ENCODE measurements at places on chromosomes 5 and 9.
A peak's percentile ranks its signal among the peaks of the same experiment; 100 is the strongest.

GRCh38 chr5:35924122-35924949 is 14.1 kb downstream of the CAPSL start:
- DNase-seq = no peak

DNA sequence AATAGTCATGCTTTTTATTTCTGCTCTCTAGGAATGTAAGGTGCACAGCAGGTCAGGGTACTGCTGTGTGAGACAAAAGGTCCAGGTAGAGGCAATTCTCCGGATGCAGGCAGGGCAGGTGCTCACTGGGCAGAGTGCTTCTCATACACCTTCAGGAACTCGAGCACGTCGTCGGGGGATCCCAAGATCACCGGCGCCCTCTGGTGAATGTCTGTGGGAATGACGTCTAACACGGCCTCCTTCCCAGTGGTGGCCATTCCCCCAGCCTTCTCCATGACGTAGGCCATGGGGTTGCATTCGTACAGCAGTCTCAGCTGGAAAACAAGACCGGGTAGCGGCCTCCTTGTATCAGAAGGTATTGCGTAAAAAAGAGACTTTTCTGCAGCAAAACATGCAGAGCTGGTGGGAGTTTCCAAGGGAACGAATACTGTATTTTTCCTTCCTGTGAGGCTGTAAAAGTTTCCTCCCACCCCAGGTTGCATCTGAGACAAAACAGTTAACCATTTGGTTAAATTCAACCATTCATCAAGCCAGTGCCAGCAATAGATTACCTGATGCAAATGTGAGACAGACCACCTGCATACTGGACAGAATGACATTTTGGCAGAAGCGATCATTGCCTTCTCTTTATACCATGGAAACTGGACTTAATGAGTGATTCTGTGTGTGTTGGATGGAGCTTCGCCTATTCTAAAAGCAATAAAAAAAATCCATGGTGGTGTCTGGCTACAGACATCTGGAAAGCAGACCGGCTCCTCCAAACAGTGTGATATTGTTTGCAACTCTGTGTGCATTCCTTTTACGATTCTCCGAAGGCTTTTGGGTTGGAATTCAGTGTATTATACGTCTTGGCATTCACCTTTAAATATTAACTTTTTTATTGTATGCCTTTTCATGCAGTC is 9.9 kb upstream of the FBP2 start:
- DNase-seq = peak; percentile 3

DNA sequence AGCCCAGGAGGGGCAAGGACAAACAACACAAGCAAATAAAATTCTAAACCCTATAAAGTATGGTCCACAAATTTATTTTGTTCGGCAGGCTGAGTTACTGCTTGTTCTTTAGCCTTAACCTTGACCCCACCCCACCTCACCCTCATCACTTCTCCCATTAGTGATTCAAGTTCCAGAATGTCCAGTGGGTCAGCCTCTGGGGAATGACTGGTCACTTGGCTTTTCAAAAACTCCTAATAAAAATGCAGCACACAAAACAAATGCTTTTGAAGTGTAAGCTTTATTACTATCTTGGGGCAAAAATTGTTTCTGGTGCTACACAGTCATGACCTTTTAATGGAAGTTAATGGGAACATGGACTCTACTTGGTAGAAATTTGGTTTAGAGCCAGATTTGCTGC is 142.1 kb downstream of the MPDZ start:
- DNase-seq = no peak

- no peak for DNase-seq
Measured at GRCh38 chr9:130453487-130453886, 8.7 kb downstream of the ASS1 start.

- DNase-seq = no peak
Measured at GRCh38 chr5:133888625-133888991, 79.8 kb downstream of the C5orf15 start.

DNA sequence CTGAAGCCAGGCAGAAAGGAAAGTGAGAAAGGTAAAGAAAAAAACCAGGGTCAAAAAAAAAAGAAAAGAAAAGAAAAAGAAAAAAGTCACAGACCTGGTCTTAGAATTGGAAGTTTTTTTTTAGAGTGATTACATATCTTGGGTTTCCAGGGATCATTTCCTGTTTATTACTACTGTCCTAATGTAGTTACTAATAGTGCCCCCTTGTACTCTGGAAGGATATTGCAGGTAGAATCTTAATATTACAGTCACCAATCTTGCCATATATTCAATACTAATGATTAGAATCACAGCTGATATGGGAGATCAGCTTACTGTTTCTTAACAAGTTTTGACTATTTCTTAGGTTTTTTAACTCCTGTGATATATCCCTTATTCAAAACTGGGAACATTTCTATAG is 543.2 kb upstream of the CDH6 start:
- no peak for DNase-seq

DNA sequence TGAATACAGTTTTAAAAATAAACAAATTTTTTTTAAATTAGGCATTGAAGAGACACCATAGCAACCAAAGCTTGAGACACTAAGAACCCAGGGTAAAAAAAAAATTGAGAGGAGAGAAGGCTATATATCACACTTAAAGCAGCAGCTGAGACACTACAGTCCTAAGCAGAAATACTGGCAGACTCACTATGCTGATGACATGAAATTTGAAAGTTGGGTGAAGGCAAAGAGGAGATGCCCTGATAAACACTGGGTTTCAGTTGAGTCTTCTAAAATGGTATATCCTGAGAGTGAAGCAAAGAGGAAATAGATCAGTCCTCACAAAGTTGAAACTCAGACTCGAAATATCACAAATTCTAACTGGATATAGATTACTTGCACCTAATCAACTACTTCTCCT is 419.9 kb upstream of the CDH9 start:
- no peak for DNase-seq

GRCh38 chr5:177134697-177135225 is 1.2 kb downstream of the NSD1 start:
- no peak for DNase-seq

DNA sequence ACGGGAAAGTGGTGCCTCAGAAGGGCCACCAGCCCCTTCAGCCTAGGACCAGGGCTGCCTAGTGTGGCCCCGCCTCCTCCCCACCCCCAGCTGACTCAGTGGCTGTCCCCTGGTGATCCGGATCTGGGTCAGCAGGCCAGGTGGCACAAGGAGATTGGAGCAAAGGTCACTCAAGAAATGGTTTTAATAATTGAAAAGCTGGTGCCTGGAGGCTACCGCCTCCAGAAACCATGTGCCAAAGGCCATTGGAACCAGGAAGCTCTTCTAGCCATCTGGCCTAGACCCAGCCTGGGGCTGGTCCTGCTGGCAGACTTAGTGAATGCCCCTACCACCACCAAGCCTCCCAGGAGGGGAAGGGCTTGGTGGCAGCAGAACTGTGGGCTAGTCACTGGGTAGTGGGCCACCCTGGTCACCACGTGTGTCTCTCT is 1.5 kb downstream of the ST6GALNAC4 start:
- no peak for DNase-seq

DNA sequence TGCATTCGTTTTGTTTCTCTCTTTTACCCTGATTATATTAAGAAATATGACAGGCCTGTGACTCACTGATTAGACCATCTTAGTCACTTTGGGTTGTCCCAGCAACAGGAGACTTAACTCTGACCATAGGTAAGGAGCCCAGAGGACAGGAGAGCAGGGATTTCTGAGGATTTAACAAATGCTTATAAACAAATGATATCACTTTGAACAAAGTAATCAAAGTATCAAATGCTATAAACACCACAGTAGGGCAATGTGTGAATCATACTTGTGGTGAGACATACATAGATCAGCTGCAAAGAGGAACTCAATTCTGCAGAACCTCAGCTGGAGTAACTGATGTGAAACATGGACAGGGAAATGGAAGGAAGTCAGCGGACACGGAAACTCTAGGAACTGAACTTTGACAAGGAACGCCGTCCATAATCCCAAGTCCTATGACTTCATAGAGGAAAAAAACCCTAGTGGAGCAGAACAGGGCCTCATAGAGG is 190.6 kb upstream of the MSX2 start:
- peak; percentile 33 for DNase-seq

DNA sequence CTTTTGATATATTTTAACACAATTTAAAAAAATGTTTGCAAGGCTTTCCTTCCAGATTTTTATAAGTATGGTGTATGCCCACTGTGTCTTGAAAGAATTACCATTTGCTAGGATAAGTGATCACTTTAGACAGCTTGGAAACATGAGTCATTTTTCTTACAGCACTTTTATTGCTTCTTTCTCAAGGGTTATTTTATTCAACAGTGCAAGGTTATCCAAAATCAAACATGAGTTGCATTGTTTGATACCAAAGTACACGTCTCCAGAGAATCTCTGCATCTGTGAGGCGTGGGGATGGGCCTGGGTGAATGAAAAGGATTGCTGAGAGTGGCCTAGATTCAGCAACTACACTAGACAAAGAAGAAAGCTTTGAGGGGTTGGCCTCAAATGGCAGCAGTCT is 329.6 kb downstream of the ADAMTS6 start:
- no peak for DNase-seq

DNA sequence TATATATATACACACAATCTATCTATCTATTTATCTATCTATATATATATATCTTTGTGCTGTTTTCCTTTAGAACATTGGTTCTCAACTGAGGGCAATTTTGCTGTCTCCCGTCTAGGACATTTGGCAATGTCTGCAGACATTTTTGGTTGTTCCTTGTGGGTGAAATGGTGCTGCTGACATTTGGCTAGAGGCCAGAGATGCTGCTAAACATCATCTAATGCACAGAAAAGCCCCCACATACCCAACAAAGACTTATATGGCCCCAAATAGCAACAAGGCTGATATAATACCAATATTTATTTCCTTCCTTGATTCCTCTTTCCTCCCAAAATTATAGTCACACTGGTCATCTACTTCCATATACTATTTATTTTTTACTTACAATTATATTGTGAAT is 197.5 kb downstream of the TRPM3 start:
- no peak for DNase-seq

DNA sequence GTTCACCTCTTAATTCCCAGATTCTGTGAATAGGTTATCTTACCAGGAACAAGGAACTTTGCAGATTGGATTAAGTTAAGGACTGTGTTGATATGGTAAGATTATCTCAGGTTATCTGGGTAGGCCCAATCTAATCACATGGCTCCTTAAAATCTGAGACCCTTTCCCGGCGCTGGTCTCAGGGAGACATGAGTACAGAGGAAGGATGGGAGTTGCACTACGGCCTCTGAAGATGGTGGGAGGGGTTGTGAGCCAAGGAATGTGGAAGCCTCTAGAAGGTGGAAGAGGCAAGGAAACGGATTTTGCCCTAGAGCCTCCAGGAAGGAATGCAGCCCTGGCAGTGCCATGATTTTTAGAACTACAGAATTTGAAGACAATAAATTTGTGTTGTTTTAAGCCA is 95.1 kb downstream of the AK8 start:
- no peak for DNase-seq

- no peak for DNase-seq
Measured at GRCh38 chr9:77851882-77852595, 179.6 kb downstream of the GNAQ start.

DNA sequence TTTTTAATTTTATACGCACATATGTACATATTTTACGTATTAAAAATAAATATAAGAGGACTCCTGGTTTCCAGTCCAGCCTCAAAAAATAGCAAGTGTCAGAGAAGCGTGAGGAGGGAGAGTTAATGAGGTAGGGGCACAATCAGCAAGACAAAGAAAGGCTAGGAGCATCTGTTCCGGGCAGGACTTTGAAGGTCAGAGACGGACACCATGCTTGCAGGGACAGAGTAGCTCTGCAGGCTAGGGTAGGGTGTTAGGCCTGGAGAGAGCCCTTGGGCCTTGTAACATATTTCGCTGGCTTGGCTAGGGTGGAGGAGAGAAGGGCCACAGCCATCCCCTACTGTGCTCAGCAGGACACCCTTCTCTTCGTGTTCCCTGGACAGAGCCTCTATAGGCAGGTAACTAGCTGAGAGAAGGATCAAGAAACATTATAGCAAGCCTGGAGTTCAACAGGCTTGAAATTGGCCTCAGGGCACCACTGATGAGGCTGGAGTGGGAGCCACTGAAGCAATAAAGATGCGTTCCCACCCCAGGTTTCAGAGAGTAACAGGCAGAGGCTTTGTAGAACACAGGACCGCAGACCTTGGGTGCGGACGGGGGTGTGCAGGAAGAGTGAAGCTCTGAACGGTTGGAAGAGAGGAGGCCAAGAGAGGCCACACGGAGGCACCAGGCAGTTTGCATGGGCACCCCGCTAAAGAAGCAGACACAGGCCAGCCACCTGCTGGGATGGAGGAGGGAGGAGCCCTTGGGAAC is 9.7 kb upstream of the IPPK start:
- no peak for DNase-seq

DNA sequence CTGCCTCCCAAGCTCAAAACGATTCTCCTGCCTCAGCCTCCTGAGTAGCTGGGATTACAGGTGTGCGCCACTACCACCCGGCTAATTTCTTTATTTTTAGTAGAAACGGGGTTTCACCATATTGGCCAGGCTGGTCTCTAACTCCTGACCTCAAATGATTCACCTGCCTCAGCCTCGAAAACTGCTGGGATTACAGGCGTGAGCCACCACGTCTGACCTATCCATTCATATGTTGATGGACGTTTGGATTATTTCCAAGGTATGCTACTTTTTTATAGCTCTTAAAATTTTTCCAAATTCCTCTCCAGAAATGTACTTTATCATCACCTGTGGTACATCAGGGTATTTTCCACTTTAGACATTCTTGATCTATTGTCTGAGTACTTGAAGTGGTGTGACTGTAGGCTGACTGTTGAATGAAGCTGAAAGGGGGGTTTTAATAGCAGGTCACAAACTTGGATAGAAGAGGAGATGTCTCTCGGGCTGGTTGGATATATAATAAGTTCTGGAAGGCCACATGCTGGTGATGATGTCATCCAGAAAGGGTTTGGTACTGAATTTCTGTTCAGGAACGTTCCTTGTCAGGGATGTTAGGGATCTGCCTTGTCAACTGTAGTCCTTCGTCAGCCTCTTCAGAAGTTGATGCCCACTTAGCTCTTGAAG is 7.4 kb downstream of the CTNNA1 start:
- no peak for DNase-seq

DNA sequence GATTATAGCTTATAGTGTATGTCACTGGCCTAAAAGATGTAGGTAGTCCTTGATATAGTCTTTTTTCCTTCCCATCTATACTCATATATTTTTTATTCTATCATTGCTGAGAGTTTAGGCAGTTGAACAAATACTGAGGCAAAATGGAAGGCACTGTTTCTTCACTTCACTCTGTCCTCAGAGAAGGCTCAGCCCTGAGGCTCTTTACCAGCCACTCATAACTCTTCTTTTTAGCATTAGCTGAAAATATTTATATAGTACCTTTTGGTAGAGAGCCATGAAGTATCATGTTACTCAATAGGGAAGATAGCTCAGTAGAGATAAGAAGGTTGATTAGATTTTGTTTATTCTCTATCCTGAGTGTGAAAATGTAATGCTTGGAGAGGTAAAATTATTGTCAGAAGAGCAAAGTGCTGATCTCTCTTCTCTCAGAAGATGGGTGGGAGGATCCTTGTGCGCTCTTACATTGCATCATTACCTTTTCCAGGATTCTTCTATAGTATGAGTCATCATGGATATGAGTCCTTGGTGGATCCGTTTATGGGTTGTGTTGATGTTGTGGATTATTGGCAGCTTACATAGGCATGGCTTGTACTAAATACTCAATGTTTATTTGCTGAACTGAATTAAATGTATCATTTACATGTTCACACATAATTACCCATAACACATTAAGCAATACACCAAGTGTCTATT is 88.1 kb downstream of the ANXA1 start:
- DNase-seq = no peak

All from bone marrow (tissue), 2 donors.